ENCODE measurements at places on chromosomes 12 and 14. TPM values are rescaled to one million over a fixed set of nuclear protein-coding genes. Genes with fewer than 3 reads are reported as not detected.
A peak's percentile ranks its signal among the peaks of the same experiment; 100 is the strongest.

KRT6C gene
- not detected for total RNA-seq

TDG gene
- 47.5 TPM for total RNA-seq

GPRC5D gene
- not detected for total RNA-seq

- DNase-seq = no peak
Observed at GRCh38 chr14:47637753-47638152, 37.7 kb downstream of the MDGA2 start.

DNA sequence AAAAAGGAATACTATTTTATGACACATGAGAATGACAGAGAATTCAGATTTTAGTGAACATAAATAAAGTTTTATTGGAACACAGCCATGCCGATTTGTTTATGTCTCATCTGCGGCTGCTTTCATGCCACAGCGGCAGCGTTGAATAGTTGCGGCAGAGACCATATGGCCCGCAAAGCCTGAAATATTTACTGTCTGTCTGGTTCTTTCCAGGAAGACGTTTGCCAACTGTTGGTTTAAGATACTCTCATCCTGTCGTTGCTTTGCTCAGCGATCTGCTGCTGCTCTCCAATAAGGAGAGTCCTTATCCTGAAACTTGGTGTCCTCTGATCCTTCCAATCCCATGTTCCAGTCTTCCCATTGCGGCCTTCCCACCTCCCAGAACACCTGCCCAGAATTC, 89.9 kb downstream of the SLC24A4 start:
- no peak for DNase-seq

- DNase-seq = no peak
Observed at GRCh38 chr12:38056701-38057689, 259.6 kb upstream of the ALG10B start.

GRCh38 chr14:86665975-86666374, 1136.0 kb downstream of the FLRT2 start:
- no peak for DNase-seq

DNA sequence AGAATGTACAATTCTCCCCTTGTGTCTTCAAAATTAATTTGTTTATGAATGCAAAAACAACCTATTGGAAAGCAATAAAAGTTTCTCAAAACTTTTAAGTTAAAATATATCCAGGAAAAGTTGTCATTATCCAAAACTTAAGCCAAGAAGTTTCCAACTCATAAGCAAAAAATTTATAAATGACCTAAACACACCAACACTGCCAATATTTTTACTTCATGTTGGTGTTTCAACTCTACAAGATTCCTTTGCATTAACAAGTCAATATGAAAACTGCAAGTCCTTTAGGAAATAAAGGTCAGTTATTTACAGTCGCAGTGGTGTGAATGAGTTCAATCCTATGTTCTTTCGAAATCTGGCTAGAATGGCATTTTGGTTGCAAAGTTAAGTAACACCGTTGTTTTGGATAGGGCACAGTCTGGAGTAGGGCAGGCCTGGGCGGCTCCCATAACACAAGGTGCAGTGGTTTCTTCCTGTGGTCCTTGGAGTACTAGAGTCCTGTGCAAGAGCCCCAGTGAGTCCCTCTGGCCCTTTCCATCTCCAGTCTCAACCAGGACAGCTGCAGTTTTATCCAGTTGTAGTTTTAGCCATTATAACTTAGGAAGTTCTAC, 151.4 kb downstream of the MED13L start:
- DNase-seq = no peak

DNA sequence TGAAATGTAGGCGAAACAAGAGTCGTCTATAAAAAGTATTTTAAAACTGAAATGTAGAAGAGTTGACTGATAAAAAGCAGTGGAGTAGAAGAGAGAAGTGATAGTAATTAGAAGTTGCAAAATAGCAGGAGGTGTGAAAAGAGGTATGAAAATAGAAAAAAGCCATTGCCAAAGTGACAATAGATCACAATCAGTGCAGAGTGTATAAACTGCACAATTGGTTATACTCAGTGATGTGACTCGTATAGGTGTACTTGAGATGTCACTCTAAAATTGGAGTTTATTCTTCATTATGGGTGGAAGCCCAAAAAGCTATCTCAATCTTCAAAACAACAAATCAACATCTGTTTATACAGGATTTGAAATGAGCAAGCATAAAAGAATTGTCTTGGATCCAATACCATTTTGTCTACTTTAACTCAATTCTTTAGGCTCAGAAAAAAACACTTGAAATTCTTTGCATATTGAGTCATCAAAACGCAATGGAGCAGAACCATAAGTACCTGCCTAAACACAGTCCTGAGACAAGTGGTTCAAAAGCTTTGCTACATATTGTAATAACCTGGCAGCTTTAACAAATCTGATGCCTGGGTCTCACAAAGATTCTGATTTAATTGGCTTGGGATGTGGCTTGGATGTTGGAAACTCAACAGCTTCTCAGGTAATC, 8.8 kb downstream of the IKBIP start:
- no peak for DNase-seq

DNA sequence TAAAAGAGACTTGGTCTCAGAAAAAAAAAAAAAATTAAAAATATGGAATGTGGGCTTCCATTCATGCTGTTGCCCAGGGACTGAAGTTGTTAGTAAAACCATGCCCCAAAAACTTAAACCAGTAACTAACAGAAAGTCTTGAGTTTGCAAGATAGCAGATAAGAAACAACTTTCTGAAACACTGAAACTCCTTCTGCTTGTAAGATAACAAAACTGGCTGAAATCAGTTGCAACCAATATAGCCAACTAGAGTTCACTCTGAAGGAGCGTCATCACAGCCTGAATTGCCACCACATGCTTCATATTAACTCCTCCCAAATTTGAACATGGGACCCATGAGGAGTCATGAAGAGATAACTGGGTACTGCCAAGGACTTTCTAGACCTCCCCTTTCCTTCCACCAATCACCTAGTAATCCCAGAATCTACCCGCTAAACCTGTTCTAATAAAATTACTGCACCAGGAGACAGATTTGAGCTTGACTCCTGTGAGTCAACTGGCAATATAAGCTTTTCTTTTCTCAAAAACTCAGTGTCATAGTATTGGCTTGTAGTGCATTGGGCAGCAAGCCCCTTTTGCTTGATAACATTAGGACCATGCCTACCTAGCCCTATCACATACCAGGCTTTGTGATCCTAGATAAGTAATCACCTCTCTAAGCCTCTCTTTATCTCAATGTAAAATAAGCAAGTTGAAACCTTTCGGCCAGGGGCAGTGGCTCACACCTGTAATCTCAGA, 53.6 kb downstream of the R3HDM2 start:
- DNase-seq = no peak

DNA sequence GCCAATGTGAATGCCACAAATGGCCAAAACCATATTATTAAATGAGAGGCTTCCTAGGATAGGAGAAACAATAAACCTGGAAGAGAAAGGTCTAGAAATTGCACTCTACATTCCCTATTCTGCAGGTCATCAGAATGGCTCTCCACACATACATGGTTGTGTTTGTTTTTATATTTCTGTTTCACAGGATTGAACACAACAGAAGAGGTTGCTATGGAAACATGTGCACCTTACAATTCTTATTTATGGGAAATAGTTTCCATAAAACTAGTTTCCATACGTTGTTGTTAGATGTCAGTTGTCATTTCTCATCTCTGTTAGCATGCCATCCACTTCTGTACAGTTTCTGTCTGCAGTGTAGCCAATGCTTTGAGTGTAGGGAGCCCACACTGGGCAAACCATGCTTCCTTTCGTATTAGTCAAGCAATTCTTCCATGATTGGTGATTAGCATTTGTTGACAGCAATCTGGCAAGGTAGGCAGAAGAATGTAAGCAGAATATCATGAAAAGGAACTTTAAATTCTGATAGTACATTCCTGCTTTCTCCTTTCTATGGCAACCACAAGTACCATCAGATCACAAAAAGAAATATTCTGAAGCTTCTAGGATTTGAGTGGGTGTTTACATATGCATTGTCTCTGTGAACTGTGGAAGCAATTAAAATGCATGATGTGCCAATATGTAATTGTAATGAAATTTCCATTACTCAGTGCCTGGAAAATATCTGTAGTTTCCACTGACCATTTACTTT, 141.6 kb upstream of the AVPR1A start:
- no peak for DNase-seq

DNA sequence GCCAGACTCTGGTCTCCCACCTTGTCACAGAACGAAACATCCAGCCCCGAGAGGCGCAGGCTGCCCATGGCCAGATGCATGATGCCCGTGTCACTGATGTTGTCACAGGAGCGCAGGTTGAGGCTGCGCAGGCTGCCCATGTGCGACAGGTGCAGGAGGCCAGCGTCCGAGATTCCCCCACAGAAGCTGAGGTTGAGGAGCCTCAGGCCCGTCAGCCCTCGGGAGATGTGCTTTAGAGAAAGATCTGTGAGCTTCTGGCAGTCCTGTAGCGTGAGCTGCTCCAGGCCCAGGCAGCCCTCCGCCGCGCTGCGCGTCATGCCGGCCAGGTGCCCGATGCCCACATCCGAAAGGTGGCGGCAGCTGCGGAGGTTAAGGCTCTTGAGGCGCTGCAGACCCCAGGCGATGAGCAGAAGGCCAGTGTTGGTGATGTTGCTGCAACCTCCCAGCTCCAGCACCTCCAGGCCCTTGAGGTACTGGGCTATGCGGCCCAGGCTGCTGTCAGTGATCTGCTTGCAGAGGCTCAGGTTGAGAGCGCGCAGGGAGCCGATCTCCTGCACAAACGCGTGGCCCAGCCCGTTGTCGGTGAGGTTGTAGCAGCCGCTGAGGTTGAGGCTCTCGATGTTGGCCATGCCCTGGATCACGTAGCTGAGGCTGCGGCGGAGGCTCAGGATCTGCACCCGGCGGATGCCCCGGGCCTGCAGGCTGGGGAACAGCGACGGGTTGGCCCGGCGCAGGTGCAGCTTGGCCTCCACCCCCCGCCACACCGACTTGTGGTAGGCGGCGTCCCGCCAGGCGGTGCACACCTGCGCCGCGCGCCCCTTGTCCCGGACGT, 991 bp downstream of the FBXL14 start:
- peak; percentile 56 for DNase-seq

DNA sequence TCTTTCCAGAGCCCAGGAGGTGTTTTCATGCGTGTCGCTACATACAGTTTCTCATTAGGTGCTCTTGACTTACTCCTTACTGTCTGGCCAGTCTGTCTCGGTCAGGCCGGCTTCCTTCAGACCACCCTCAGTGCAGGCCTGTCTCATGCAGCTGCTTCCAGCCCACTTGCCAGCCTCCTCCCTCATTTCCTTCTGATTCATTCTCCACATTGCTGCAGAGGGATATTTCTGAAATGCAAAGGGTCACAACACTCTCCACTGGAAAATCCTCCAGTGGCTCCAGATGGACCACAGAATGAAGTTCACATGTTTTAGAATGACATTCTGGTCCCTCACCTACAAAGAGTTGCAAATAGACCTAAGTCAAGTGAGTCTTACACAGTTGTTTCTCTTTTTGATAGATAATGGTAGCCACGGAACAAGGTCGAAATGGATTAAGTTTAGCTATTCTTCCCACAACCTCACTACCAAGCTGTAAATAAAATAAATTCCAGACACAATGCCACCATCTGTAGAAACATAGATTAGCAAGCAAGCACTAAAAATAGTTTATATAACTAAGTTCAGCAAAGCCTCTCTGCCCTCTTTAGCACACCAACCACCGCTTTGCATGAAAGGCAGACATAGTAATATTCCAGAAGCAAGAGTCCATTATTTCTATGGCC, 146.9 kb downstream of the ESR2 start:
- DNase-seq = peak; percentile 43

Measured in G401 (cell line).